ENCODE measurements at places on chromosomes 13 and 19.

DNA sequence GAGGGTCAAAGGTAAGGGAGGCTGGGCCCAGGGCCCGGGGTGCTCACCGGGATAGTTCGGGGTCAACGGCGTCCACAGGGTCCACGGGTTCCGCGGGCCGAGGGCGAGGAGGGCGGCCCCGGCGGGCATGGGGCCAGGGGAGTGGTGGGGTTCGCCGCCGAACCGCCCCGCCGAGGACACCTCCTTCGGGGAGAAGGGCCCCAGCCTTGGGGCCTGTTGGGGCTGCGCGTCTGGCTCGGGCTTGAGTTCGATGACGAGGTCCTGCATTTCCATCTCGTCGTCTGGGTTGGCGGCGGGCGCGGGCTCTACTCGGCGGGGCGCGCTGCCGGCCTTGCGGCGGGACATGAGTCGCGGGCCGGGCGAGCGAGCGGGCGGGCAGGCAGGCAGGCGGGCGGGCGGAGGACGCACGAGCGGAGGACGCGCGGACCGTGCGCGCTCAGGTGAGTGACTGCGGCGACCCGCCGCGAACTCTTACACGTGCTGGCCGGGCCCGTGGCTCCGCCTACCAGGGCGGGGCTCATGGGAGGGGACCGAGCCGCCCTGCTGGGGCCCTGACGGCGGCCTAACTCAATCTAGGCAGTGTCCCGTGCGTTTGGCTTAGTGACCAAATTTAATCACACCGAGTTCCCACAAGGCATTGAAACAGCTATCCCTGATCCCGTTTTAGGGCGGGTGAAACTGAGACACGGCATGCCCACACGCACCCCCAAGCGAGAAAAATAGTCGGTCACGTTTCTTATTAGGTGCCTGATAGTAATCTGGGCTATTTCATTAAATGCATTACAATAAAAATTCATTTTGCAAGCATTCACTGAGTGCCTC, at the start of gene ZNF296:
ZNF296 (minus strand) TSS at position 450 of the 822 bp plus-strand sequence; CDS start at position 345, 105 bp downstream.
- no peak for DNase-seq

DNA sequence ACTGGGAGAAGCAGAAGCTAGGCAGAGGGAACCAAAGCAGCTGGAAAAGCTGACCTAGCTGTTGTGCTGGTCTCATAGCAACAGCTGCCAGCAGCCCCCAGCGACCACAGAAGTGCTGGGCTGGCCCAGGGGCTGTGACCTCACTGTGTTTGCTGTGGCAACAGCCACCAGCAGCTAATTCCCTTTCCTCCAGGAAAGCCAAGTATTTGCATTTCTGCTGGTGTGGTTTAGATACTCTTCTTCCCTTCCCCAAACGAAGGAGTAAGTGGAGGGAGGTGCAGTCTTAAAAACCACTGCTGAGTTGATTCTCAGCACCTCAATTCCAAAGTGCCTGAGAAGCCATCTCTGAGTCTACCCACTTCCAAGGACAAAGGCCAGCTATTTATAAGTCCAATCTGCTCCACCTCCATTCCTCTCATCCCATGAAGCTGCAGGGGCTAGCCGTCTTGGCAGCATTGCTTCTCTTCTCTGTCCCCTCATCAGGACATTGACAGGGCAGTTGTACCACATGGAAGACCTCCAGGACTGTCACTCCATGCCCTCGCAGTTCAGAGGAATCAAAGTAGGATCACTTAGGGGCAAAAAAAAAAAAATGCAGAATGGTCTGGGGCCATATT, 11.5 kb upstream of the CCDC97 start:
- DNase-seq: no peak

DNA sequence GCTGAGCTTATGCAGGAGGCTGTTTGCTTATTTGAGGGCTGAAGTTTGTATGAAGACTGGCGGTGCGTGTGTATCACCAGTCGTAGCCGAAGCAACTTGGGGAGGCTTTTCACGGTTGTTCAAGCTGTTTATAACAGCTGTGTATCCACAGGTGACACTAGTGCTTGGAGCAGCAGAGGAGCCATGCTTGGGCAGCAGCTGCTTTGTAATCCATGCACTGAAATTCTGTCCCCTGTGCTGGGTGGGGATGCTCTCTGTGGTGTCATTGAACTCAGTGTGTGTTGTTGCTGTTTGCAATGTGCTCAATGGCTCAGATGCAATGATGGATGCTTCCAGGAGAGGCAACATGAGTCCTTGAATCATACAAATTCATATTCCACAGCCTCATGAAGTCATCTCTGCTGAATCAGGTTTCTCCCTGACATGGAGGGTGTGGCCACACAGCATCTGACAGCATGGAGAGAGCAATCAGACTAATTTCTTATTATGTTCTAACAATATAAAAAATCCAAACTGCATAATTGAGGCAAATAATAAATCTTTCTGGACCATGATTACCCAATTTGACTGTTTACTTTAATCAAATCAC, 18.8 kb upstream of the GTF3A start:
- no peak for DNase-seq

DNA sequence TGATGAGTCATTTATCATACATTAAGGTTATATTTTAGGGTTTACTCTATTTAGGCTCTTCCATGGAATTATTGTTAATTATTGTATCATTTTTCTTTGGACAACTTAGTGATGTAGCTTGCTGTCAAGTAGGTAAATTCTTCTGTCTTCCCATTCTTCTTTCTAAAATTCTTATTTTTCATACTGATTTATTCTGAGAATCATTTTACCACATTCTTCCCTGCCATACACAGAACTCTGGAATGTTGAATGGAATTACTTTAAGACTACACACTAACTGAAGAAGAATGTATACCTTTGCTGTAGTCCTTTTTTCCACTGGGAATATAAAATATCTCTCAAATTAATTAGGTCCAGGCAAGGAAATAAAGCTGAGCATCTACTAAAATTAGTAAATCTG, 24.5 kb upstream of the SLC7A1 start:
- DNase-seq: no peak

DNA sequence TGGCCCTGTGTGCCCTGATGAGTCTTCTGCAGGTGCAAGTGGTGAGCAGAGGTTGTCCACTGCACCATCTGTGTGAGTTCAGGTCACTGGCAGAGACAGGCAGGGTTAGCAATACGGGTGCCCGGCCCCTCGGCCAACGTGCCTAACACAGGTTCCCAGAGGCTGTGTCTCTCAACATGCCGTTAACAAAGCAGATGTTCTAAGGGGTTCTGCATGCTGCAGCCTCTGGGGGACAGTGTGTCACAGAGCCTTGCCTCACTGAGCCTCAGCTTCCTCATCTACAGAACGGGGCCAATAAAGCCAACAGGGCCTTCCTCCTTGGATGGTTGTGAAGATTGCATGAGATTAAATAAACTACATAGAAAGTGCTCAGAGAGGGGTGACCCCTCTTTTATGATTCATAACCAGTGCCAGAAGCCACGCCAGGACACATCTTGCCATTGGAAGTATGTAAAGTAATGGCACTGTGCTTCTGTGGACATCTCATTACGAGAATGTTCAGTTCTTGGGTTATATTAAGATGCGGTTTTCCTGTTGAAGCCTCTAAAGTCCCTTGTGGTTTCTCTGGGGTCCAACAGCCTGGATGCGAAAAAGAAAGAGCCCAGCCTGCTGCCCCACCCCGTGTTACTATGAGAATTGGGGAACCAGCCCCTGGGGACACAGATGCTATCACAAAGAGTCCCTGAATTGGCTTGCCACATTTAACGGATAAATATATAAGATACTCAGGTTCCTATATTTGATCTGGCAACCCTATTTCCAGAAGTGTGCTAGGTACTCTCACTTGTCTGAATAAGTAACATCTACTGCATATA, 11.2 kb upstream of the ARHGEF18 start:
- DNase-seq: no peak

DNA sequence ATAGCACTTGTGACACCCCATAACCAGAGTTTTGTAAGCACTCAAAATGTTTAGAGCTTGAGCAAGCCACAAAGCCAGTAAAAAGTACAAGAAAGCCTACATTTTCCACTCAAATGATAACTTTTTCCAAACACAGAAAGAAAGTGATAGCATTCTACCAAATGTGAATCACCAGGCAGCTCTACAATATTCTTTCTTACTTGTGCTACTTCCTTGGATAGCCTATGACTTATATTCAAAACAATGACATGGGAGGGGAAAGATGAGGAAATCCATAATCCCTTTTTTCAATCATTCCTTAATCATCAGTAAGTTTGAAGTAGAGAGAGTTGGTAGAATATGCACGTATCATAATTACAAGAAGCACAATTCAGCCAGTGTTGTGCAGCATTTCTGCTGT, 650.8 kb upstream of the PCDH9 start:
- no peak for DNase-seq

GRCh38 chr19:2457394-2458037, 757 bp upstream of the LMNB2 start:
- DNase-seq: no peak

DNA sequence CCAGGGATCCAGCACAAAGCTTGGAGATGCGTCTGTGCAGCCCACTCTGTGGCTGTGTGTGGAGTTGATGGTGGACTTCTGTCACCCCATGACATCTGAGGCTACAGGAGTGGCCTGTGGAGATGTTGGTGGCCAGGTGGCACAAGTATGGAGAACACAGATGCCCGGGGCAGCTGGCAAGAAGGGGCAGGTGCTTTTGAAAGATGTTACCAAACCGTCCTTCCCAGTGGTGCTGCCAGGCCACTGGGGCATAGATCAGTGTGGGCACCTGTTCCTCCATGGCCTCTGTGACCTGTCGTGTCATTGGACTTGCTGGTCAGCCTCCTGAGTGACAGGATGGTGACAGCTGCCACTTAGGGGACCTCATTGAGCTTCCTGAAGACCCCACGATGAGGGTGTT, 36.2 kb downstream of the KDM4B start:
- no peak for DNase-seq

DNA sequence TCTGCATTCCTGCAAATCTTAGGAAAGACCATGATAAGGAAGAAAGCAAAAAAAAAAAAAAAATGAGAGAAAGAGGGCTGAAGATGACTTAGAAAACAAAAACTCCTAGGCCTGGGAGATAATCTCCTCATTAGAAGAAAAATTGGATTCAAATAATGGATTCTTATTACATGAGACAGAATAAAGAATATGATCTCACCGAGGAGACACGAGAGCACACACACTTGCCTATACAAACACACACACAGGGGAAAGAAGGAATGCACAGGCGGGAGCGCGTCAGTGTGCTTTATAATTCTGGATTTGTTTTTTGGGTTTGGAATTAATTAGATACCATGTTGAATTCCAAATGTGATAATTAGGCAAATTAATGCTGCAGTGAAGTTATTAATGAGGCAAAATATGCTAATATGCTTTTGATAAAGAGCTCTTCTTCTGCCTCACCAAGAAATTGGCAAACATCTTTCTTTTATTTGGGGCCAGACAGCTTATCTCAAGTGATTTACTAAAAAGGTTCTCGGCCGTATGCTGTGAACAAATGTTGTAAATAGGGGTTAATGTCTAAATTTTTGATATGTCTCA, 36.1 kb upstream of the PCDH8 start:
- DNase-seq: no peak
